Globus pallidus (tissue), 1 donor: ENCODE measurements at places on chromosomes 3 and 15.

DNA sequence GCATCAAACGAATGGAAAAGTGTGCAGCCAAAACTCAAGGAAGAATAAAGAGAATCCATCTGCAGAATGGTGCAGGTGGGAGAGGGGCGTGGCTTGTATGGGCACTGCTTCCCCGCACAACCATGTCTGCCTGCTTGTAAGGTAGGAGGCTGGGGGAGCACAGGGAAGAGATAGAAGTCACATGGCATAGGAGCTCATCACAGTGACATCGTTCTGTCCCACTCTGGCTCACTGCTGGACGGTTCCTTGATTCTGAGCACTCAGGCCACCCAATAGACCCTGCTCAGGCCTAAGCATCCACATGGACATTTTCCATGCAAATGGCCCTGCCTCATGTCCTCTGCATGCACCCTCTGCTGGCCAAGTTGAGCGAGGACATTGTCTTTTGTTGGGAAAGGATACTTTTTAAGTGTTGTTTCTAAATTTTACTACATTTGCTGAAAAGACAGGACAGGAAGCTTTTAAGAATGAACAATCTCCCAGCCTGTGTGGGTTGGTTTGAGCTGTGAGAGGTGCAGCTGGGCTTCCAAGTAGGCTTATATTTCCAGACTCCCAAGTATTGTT lies 3.1 kb downstream of the MYLK start:
- no peak for DNase-seq

- no peak for DNase-seq
Observed at GRCh38 chr15:80081390-80081789, 21.9 kb downstream of the ZFAND6 start.

DNA sequence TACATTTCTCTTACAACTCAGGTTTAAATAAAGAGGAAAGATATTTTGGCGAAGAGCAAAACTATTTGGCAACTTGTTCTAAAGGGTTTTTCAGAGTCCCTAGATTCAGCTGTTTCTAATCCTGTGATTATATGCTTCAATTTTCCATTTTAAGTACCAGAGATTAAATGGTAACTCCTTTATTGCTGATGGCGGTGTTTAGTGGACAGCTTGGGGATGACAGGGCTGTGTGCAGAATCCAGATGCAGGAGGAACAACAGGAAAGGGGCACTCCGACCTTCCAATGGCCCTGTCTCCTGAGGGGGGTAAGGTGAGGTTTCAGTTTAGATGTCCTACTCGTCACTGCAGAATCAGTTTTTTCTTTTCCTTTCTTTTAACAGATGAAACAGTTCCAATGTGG lies 405.0 kb downstream of the PDCD6IP start:
- no peak for DNase-seq

DNA sequence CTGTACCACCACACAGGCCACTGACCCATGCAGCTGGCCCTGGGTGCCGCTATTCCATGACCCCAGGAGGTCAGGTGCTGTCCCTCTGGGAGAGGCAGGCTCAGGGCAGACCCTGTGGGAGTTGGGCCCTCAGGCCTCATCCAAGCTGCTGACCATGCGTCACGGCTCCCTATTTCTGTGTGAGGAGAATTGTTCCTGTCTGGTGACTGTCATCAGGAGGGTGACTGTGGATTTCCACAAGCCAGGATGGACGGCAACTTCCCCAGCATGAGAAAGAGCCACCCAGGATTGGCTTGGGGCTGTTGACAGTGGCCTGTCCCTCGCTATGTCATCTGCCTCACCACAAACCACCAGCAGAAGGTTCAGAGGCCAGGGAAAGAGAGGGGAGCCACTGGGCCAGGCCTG lies 41.4 kb downstream of the ZDHHC19 start:
- DNase-seq: no peak

- DNase-seq: no peak
Observed at GRCh38 chr3:190019844-190020243, 100.9 kb downstream of the P3H2 start.

DNA sequence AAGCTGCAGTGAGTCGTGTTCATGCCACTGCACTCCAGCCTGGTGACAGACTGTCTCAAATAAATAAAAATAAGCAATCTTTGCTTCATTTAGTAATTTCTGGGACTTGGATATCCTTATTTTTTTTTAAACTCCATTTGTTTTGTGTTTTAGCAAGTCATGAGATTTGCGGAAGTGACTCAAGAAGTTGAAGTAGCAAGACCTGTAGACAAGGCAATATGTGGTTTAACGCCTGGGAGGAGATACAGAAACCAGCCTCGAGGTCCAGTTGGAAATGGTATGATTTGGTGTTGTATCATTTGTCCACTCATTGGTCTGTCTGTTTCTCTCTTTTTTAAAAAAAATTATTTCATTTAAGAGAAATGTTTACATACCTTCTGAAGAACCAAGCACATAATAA lies 16.6 kb upstream of the RPLP1 start:
- no peak for DNase-seq

DNA sequence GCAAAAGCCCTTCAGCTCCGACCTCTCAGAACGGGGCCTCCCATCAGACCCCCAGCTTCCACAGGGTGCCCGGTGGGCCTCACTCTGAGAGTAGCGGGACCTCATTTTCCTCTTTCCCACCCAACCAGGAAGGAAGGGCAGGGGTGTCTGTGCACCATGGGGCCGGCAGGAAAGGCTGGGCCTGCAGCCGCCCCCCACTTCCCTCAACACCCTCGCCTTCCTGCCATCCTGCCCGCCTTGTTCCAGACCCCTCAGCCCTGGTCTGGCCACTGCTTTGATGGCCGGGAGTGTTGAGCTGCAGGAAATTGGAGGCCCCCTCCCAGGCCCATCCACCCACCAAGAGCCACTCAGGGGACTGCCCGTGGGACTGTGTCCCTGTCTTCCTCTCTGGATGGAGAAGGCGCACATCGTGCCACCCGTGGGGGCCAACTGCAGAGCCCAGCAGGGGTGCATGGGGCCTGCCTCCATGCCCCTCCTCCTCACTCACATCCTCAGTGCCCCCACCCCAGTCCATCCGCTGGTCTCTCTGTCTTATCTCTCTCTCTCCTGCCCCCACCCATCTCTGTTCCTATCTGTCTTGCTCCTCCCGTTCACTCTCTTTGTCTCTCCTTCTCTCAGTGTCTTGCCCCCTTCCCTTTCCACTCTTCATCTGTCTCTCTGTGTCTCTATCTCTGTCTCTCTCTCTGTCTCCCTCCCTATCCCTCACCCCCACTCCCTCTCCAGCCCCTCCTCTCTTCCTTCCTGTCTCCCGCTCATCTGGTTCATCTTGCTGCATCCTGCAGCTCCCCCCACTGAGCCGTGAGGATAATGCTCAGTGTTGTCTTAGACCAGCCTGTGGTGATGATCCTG lies 1.8 kb upstream of the PLXND1 start:
- peak; percentile 64 for DNase-seq
